Activated naive CD8-positive, alpha-beta T cell treated with anti-CD3 and anti-CD28 coated beads, Interleukin-2, amount 10 ng/mL, durations not matched to agents 7 days and 5 days (primary cell): ENCODE measurements at places on chromosomes 3 and 15. TPM values are rescaled to one million over a fixed set of nuclear protein-coding genes. Genes with fewer than 3 reads are reported as not detected.
A peak's percentile ranks its signal among the peaks of the same experiment; 100 is the strongest.

GRCh38 chr3:129829640-129830039 lies 63.9 kb downstream of the TMCC1 start:
- H3K36me3 ChIP-seq, result peaks cover 1% of the 10 kb centered on the region
- no peak overlapping the region for H3K27ac ChIP-seq
- H3K4me1 ChIP-seq, result peaks cover 17% of the 10 kb centered on the region

- no peaks in the 10 kb centered on the region for H3K27me3 ChIP-seq
- no peaks in the 10 kb centered on the region for H3K4me1 ChIP-seq
- H3K27ac ChIP-seq, result no peak overlapping the region
- no peaks in the 10 kb centered on the region for H3K36me3 ChIP-seq
Observed at GRCh38 chr3:81997390-81997789, 235.9 kb upstream of the GBE1 start.

DNA sequence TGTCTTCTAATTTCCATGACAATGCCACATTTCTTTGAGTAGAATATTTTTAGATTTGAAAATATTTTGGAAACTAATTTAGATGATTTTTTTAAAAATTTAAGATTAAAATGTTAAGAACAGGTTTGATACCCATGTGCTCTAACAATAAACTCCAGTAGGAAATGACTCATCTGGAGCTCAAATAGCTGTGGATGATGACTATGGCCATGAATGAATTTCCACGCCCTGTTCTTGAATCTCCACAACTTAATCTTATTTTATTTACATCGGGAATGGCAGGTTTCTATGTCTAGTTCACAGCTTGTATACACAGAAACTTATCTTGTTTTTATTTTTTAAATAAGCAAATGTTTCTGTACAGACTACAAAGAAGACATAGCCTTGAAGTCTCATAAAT lies 726.8 kb downstream of the NAALADL2 start:
- no peak overlapping the region for H3K27ac ChIP-seq
- H3K4me1 ChIP-seq, result no peaks in the 10 kb centered on the region
- H3K27me3 ChIP-seq, result no peaks in the 10 kb centered on the region
- no peak overlapping the region for H3K4me3 ChIP-seq
- H3K36me3 ChIP-seq, result no peaks in the 10 kb centered on the region

DNA sequence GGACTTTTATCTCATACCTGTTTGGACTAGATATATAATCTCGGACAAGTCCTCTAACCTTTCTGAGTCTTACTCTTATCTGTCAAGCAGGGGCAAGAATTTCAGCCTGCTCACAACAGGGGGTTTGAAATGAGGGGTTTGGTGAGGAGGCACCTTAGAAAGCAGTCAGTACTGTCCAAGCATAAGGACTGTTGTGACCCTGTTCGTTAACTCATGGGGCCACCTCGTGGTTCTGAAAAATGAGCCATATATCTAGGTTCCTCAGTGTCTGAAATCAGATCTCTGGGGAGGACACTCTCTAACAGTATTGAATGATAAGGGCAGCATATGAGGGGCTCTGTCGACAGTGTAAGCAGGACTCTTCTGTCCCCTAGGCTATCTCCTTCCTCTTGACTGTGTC lies 7.2 kb upstream of the TIMP4 start:
- DNase-seq, result no peak
- H3K27ac ChIP-seq, result no peak overlapping the region

- peaks cover 2% of the 10 kb centered on the region for H3K27me3 ChIP-seq
- H3K27ac ChIP-seq, result peak overlapping the region; percentile 87
- peak overlapping the region; percentile 41 for H3K4me3 ChIP-seq
- H3K4me1 ChIP-seq, result peaks cover 75% of the 10 kb centered on the region
- H3K36me3 ChIP-seq, result peaks cover 23% of the 10 kb centered on the region
- DNase-seq, result no peak
Observed at GRCh38 chr3:46278816-46279672, 36.8 kb downstream of the CCR3 start.

GRCh38 chr15:61229883-61230180 lies 730 bp upstream of the RORA start:
- H3K4me3 ChIP-seq, result no peak overlapping the region
- DNase-seq, result no peak
- H3K27me3 ChIP-seq, result peaks cover 71% of the 10 kb centered on the region
- no peak overlapping the region for H3K27ac ChIP-seq
- H3K4me1 ChIP-seq, result peaks cover 4% of the 10 kb centered on the region
- H3K36me3 ChIP-seq, result no peaks in the 10 kb centered on the region

Gene MAGI1
- not detected for total RNA-seq

Gene GOLGA8S
- total RNA-seq, result 1.2 TPM

Gene ZNF660
- 2.0 TPM for total RNA-seq

Gene ARIH2
- total RNA-seq, result 118 TPM

Gene BNC1
- total RNA-seq, result not detected

Gene GUCA1C
- total RNA-seq, result not detected
